ENCODE measurements at places on chromosomes 3 and 15.

DNA sequence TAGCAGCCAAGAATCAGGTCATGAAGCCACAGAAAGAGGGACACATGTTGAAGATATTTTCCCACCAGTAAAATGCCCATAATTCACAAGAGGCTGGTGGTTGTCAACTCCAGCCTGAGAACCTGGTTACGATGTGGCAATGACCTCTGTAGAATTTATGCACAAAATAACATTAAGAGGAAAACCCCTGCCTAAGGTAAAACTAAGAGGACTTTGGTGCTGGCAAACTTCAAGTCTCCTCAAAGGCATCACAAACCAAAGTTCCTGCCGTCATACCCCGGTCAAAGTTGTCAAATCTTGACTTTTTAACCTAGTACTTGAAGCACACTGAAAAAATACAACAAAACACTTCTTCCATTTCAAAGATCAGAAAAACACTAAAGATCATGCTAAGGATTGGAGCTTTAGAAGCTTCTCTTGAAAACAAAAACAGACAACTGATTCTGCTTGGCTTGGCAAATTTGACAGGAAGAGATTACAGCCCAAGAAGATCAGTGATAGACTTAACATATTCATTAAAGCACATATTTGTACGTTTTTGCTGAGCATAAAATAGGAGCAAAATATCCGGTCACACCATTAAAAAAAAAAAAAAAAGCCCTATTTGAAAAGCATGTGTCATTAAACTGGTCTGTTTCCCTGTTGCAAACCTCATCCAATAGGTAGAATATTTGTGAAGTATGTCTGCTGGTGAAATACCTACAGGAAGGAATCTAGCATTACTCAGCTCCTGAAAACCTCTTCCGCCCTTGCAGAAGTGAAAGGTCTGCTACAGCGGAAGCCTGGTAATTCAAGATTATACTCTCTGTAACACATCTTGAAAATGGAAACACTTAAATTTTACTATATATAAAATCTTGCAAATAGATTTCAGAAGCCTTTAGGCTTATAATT lies 22.8 kb downstream of the EIF4E3 start:
- no peak for DNase-seq

GRCh38 chr3:127785711-127786265 lies 36.5 kb downstream of the MGLL start:
- DNase-seq: no peak

DNA sequence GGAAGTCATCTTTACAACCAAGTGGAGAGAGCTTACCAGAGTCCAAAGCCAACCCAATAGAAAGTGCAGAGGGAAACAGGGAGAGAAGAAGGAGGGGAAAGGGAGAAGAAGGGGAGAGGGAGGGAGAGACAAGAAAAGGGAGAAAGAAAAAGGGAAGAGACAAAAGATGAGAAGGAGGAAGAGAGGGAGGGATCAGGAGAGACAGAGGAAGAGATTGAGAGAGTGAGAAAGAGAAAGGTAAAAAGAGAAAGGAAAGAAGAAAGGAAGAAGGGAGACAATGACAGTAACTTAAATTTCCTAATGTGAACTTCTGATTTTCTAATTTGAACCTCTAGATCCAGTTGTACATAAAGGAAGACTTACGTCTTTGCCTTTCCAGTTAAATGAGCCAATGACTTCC lies 20.7 kb upstream of the WNT5A start:
- no peak for DNase-seq

- DNase-seq: no peak
These were observed 18.1 kb upstream of the GOLIM4 start for GRCh38 chr3:168113848-168114247.
